Placental epithelial cell (primary cell): ENCODE measurements at places on chromosomes 4 and X. TPM values are rescaled to one million over a fixed set of nuclear protein-coding genes. Genes with fewer than 3 reads are reported as not detected.

The MSX1 gene
- under 0.01 and 1.1 TPM in 2 replicates for total RNA-seq

The ANK2 gene
- total RNA-seq = 0.79 and 1.7 TPM in 2 replicates

The PFKFB1 gene
- total RNA-seq = 0.22 and 0.39 TPM in 2 replicates

The ZNF732 gene
- 2.0 and 2.9 TPM in 2 replicates for total RNA-seq

The AADAT gene
- total RNA-seq = 13.0 and 18.8 TPM in 2 replicates

The CABS1 gene
- not detected in 2 replicates for total RNA-seq

The BRS3 gene
- not detected in 2 replicates for total RNA-seq

The BBS7 gene
- 10.2 and 20.7 TPM in 2 replicates for total RNA-seq

The MED12 gene
- total RNA-seq = 34.7 and 49.1 TPM in 2 replicates

The RNF150 gene
- 0.39 and 0.43 TPM in 2 replicates for total RNA-seq

The H2BW2 gene
- total RNA-seq = not detected in 2 replicates

The PF4V1 gene
- not detected in 2 replicates for total RNA-seq

The YTHDC1 gene
- total RNA-seq = 43.4 and 61.6 TPM in 2 replicates

The CD40LG gene
- total RNA-seq = not detected in 2 replicates

The XK gene
- 0.33 and 0.39 TPM in 2 replicates for total RNA-seq

The SLIT2 gene
- 82.4 and 106 TPM in 2 replicates for total RNA-seq

The TECRL gene
- not detected in 2 replicates for total RNA-seq

The MND1 gene
- total RNA-seq = 2.1 and 2.7 TPM in 2 replicates

The CCDC158 gene
- total RNA-seq = under 0.01 and 0.11 TPM in 2 replicates

The CLNK gene
- not detected in 2 replicates for total RNA-seq

The CD38 gene
- under 0.01 TPM in 2 replicates for total RNA-seq

The MAGEH1 gene
- total RNA-seq = 57.0 and 58.1 TPM in 2 replicates

The OPHN1 gene
- total RNA-seq = 10.1 and 18.5 TPM in 2 replicates
